Activated CD4-positive, alpha-beta T cell treated with anti-CD3 and anti-CD28 coated beads, Interleukin-2, Interleukin-4, amounts not matched to agents 100 ng/mL and 50 ng/mL, durations not matched to agents 16 hours and 8 hours (primary cell): ENCODE measurements at places on chromosomes 12 and 14.

DNA sequence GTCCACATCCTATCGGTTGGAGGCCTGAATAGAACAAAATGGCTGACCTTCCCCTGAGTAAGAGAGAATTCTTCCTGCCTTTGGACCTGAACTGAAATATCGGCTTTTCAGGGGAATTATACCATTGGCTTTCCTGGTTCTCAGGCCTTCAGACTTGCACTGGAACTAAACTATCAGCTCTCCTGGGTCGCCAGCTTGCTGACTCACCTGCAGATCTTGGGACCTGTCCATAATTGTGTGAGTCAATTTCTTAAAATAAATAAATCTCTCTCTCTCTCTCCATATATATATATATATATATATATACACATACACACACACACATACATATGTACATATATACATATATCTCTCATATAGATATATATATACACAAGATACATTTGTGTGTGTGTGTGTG is 41.6 kb downstream of the KCNK10 start:
- DNase-seq: no peak

DNA sequence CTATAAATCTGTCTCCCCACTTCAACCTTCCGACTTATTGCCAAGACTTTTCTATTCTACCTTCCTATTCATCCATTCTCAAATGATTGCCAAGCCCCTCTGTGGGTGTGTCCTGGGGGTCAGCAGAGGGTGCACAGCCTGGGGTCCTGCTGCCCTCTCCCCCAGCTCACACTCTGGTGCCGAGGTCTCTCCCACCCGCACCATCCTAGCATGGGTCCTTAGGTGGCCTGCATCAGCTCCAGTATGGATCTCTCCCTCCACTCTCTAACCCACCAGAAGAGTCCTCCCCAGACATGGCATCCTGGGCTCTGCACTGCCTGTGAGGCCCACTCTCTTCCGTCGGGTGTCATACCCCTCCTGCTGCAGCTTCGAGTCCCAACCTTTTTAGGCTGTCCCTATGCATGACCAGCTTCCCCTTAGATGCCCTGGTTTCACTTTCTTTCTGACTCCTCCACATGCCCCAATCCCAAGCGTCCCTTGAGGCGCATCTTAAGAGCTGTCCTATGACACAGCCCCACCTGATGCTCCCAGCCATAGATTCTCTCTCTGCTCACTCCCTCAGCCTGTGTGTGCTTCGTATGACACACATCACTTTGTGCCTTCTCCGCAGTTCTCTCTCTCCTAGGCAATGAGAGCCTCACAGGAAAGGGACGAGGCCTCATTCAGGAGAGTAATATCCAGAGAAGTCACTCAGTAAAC is 43.9 kb downstream of the GIT2 start:
- DNase-seq: no peak

- no peak for DNase-seq
Observed at GRCh38 chr12:76764856-76765255, 941 bp downstream of the ZDHHC17 start.

GRCh38 chr12:132551641-132552031 is 58.7 kb downstream of the LRCOL1 start:
- no peak for DNase-seq

DNA sequence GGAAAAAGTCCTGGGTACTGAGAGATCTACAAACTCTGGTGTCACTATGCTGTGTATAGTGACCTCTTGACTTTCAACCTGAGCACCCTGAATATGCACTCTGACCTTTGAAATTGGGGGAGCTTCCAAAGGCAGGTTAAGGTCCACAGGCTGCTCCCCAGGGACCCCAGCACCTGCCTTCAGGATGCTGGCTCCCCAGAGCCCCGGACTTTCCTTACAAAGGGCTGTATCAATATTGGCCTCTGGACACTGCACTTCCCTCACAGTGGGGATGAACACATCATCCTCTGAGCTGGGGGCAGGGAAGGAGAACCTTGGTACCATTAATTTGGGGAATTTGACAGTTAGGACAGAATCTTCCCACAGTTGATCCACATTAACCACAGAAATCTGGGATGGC is 14.3 kb downstream of the PLD4 start:
- DNase-seq: no peak

GRCh38 chr14:86087377-86087776 is 557.4 kb downstream of the FLRT2 start:
- DNase-seq: no peak

- DNase-seq: no peak
Observed at GRCh38 chr12:91180582-91181395, 1.8 kb downstream of the DCN start.

DNA sequence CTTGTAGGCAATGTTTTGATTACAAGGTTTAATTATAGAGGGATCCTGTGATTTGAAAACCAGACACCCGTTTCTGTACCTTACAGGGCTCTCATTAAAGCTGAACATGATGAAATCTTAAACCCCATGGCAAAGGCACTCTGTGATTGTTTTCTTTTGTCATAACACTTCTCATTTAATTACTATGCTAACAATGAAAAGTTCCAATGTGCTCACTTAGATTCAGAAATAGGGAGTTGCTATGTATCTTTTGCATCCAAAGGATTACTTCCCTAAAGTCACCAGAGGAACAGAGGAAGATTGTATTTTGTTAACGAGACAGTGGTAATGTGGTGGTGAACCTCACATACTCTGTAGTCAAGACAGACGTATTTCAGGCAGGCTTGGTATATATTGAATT is 81.5 kb upstream of the MYF6 start:
- DNase-seq: no peak
